Left lung (tissue), 14 donors: ENCODE measurements at places on chromosomes 12 and 14. TPM values are rescaled to one million over a fixed set of nuclear protein-coding genes. Genes with fewer than 3 reads are reported as not detected.

- DNase-seq, result no peak
These were observed 29.2 kb downstream of the ITPK1 start for GRCh38 chr14:93086441-93087055.

- no peak for DNase-seq
These were observed 109.2 kb downstream of the VEZT start for GRCh38 chr12:95326855-95327254.

GRCh38 chr14:93009471-93010129 lies 86.7 kb downstream of the CHGA start:
- DNase-seq, result no peak

GRCh38 chr12:46514886-46515285 lies 142.3 kb upstream of the SLC38A2 start:
- DNase-seq, result no peak

- DNase-seq, result no peak
These were observed 155.1 kb downstream of the BTG1 start for GRCh38 chr12:91990525-91990924.

GRCh38 chr12:8917031-8917430 lies 2.7 kb downstream of the PHC1 start:
- no peak for DNase-seq

GRCh38 chr14:69459122-69459521 lies 25.4 kb upstream of the PLEKHD1 start:
- DNase-seq, result no peak

The SIVA1 gene
- polyA plus RNA-seq, result 54.4 TPM

The CPM gene
- polyA plus RNA-seq, result 356 TPM

The GPX2 gene
- 0.86 TPM for polyA plus RNA-seq

The TSPAN19 gene
- 0.63 TPM for polyA plus RNA-seq
